Activated gamma-delta T cell (primary cell): ENCODE measurements at places on chromosomes 6 and 20.

GRCh38 chr20:57053793-57054552 lies 212.5 kb downstream of the BMP7 start:
- no peak for DNase-seq

DNA sequence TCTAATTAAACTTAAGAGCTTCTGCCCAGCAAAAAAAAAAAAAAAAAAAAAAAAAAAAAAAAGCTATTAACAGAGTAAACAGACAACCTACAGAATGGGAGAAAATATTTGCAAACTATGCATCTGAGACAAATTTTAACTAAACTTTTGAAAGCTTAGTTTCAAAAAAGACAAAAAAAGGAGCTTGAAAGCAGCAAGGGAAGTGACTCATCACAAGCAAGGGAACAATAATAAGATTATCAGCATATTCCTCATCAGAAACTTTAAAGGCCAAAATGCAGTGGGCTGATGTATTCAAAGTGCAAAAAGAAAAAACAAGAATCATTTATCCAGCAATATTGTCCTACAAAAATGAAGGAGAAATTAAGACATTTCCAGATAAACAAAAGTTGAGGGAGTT lies 158.6 kb downstream of the RNF144B start:
- no peak for DNase-seq

GRCh38 chr6:168127384-168127868 lies 48.4 kb upstream of the FRMD1 start:
- no peak for DNase-seq

GRCh38 chr20:21936261-21936660 lies 230.8 kb downstream of the PAX1 start:
- no peak for DNase-seq

- DNase-seq: no peak
Measured at GRCh38 chr20:34165018-34165619, 53.1 kb upstream of the EIF2S2 start.

DNA sequence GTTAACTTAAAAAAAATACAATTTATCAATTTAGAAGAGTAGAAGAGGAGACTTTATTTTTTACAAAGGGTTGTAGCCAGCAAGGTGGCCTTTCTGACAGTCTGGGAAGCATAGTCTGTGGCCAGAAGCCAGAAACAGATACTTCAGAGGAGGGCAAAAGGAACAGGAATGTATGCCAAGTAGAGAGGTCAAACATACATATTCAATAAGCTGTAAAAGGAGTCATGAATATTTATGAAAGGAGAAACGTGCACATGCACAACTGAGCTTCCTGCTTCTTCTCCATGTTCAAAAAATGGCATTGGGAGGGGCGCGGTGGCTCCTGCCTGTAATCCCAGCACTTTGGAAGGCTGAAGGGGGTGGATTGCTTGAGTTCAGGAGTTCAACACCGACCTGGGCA lies 43.9 kb upstream of the FAM184A start:
- no peak for DNase-seq

- no peak for DNase-seq
Measured at GRCh38 chr6:5422321-5422915, 161.1 kb downstream of the FARS2 start.

- DNase-seq: no peak
Measured at GRCh38 chr6:29678114-29678513, 2.8 kb downstream of the ZFP57 start.

DNA sequence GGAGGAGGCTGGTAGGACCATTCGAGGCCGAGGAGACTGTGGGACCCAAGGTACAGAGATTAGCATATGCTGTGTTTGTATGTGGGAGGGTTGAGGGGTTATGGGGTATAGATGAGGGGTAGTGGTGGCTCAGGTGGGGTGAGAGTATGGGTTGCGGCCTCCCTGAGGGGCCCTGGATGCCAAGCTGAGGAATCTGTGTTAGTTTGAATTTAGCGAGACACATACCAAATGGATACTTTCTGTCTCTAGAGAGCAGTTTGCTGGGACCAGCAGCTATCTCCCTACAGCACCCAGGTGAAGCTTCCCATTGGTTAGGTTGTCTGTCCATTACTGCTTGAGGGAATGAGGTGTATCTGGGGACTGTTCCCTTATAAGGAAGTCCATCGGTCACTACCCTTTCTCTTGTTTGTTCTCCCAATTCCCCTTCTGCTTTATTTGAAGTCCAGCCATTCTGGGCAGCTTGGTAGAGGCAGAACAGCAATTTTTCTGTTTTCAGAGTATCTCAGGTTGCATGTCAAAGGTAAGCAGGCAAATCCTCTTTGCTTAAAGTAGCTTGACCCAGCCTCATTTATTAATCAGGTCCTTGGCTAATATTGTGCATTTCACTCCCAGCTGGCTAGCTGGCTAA lies 15.2 kb downstream of the CHMP4B start:
- DNase-seq: no peak

DNA sequence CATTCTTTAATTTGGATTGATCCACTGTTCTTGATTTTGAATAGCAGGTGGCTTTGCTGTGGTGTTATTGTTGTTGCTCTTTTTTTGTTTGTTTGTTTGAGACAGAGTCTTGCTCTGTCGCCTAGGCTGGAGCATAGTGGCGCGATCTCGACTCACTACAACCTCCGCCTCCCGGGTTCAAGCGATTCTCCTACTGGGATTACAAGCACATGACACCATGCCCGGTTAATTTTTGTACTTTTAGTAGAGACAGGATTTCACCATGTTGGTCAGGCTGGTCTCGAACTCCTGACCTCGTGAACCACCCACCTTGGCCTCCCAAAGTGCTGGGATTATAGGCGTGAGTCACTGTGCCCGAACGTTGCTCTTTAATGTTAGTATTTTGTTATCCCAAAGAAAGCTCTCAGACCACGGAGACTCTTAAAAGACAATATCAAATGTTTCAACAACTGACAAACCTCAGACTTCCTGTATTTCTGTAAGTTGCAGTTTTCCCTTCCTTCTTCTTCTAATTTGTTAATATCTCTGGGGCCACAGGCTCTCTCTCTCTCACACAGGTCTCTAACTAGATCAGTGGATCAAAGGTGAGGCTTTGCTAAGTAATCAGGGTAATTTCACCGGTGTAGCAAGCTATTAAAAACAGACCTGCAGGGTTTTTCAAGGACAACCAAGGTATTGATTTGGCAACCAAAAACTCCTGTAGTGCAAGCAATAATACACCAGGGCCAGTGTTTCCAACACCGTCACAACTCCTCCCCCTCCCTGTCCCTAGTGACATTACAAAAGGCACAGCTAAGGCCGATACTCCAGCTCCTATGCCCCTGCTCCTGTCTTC lies 48.8 kb upstream of the ZNF217 start:
- no peak for DNase-seq

DNA sequence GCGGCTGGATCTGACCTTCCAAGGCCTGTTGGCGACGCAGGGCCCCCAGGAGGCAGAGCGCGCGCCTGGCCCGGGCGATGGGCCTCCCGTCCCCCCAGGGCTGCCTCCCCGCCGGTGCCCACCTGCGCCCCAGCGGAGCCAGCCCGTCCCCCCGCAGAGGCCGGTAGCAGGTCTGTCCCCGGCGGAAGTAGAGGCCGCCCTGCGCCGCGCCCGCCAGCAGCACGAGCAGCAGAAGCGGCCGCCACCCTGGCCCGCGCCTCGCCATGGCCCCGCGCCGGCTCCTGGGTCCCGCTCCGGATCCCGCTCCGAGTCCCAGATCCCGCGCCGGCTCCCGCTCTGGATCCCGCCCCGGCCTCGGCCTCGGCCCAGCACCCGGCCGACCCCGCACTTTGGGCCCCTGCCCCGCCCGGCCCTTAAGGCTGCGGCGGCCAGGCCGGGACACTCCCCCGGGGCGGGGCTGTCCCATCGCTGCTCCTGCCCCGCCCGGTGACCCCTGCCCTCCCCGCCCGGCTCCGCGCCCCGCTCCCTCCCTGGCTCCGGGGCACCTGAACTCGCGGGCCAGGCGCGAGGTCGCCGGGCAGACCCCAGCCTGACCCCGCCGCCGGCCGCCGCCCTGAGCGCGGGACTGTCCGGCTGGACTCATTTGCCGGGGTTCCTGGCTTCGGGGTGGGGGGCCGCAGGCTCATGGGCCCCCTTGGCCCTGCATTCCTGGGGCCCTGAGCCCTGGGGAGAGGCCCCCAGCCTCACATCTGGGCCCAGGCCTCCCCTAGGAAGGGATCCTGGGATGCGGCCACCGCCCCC lies at the start of gene CTSZ:
CTSZ (minus strand) TSS at position 391 of the 801 bp plus-strand sequence; CDS start at position 265, 126 bp downstream.
- DNase-seq: peak; percentile 31

GRCh38 chr6:141326426-141326825 lies 806.3 kb upstream of the GJE1 start:
- DNase-seq: no peak

- no peak for DNase-seq
Measured at GRCh38 chr6:157755032-157755745, 67.9 kb upstream of the SNX9 start.

DNA sequence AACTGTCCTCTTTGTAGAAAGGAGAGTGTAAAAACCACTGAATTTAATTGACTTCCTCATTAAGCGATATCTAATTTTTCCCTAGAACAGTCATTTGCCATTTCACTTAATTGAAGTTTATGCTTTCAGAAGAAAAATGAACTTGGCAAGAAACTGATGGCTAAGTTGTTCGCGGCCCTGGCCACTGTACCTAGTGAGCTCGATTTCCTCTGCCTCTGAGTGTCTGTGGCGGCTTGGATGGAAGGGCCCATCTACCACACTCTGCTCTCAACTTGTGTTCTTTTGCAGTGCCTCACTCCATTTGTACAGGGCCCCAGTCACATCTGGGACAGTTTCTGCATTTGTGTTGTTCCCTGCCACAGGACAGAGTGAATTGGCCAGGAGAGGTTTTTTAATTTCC lies 102.9 kb downstream of the BCAS1 start:
- no peak for DNase-seq

DNA sequence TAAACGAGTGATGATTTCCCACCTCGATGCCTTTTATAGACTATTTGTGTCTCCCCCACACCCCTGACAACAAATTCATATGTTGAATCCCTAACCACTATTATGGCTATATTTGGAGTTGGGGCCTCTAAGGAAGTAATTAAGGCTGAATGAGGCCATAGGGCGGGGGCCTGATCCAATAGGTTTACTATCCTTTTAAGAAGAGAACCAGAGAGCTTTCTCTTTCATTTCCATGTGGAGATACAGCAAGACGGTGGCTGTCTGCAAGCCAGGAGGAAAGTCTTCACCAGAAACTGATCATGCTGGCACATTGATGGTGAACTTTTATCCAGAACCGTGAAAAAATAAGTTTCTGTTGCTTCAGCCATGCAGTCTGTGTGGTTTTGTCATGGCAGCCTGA lies 38.9 kb upstream of the CLIC5 start:
- DNase-seq: no peak

GRCh38 chr20:46936415-46937156 lies 41.9 kb downstream of the EYA2 start:
- no peak for DNase-seq

GRCh38 chr20:47113362-47114109 lies 218.9 kb downstream of the EYA2 start:
- no peak for DNase-seq

GRCh38 chr6:151005896-151006632 lies 140.6 kb downstream of the MTHFD1L start:
- no peak for DNase-seq

DNA sequence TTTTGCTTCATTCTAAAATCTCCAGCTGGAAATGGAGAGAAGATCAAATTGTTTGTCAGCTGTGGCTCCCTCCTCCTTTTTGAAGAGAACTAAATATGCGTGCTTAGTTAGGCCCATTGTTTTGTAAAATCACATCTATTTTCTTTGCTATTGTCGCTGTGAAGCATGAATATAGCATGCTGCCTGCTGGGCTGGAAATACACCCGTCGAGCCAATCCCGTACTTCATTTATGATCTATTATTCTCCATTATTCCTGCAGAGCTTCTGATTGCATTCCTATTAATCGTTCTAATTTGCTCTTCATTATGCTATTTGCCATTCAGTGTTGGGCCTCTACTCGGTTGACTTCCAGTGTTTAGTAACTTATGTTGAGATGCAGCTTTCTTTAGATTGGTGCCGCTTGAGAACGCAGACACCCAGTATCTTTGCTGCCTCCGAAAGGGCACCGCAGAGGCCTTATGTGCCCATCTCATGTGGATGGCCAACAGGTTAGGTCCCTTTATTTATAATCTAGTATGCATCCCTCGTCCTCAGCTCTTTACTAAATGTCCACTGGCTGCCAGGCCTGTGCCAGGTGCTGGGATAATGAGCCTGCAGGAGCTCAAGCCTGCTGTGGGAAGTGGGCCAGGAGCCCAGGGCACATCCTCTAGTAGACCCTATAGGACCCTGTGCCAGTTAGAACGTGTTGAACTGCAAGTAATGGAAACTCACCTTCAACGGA lies 45.6 kb downstream of the FAM50B start:
- no peak for DNase-seq

- no peak for DNase-seq
Measured at GRCh38 chr6:12232339-12232738, 57.8 kb upstream of the EDN1 start.

- DNase-seq: no peak
Measured at GRCh38 chr6:134863763-134864510, 86.0 kb downstream of the ALDH8A1 start.

- no peak for DNase-seq
Measured at GRCh38 chr6:112979830-112980229, 632.7 kb downstream of the RFPL4B start.

DNA sequence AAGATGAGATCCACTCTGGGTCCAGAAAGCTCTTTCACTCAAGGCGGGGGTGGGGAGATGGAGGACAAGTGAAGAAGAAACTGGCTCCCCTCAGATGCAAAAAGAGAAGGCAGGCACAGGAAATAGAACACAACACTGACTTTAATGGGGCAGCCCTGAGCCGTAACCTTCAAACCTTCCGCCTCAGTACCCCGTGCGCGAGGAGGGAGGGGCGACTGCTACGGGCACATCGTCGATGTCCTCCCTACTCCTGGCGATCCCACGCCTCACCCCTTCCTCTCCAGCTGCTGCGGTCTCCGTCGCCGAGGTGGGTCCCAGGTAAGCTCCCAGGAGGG lies 3.9 kb downstream of the SPEF1 start:
- DNase-seq: no peak

GRCh38 chr20:45366631-45367030 lies 3.7 kb downstream of the SYS1 start:
- DNase-seq: no peak

DNA sequence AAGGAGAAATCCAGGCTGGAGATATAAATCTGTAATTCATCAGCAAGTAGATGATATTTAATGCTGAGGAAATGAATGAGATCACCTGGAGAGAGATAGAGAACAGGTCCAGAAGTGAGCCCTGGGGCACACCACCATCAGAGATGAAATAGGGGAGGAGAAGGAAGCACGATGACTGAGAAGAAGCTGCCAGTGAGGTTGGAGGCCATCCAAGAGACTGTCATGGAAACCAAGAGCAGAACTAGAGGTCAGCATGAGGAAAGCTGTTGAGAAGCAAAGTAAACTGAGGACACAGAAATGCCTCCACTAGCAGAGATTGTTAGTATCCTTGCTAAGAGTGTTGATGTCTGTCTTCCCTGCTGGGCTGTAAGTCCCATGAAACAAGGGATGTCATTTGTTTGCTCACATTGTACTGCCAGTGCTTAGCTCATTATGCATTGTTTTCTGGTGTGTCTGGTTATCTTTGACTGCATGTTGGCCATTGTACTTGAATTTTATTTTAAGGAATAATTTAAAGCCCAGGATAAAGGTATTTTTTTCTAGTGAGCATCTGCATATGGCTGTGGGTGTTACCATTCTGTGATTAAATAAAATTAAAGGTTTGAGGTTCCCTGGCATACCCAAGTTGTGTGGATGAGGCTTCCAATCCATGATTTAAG lies 35.8 kb downstream of the CDH22 start:
- DNase-seq: no peak

GRCh38 chr6:127912914-127913313 lies 12.1 kb upstream of the THEMIS start:
- DNase-seq: no peak
